ENCODE measurements at places on chromosomes 13 and 19.
A peak's percentile ranks its signal among the peaks of the same experiment; 100 is the strongest.

GRCh38 chr19:1356508-1356865, 27.2 kb upstream of the NDUFS7 start:
- DNase-seq = no peak

DNA sequence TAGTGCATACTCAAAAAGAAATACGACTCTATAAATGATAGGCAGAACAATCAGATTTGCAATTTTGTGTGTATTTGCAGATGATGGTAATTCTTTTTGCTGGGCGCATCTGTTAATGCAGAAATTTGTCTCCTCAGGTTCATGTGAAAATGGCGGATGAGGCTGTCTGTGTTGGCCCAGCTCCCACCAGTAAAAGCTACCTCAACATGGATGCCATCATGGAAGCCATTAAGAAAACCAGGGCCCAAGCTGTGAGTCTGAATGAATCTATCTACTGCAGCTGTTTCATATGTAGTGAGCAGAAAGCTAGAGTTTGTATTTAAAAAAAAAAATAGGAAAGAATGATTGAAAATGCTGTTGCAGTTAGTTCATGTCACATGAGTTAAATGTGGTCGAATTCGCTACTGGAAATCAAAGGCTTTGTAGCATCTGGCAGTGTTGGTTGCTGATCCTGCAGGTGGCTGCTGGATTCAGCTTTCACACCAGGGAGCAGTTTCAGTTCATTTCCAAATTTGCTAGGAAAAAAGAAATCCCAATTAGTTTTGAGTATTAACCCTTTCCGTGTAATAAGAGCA, 66.0 kb downstream of the PCCA start:
- no peak for DNase-seq

DNA sequence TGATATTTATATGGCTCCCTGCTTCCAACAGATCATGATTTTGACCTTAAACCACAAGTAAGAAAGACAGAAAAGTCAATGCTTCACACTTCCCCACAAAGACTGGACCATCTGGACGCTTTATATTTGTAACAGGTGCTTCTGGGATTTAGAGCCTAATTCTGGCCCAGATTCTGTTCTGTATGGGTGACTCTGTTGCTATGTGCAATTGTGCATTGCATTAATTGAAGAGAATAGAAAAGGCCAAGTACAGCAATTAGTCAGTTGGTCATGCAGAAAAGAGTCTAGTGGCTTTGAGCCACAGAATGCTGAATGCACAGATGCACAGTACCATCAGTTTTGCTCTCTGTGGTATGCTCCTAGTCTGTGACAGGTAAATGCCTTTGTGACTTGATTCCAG, 657.4 kb upstream of the ATXN8OS start:
- no peak for DNase-seq

- DNase-seq = no peak
Observed at GRCh38 chr19:48344892-48345291, 18.8 kb downstream of the TMEM143 start.

- peak; percentile 62 for DNase-seq
Observed at GRCh38 chr19:34041925-34042521, 130.3 kb upstream of the LSM14A start.

GRCh38 chr13:102781591-102781990, 8.0 kb upstream of the TEX30 start:
- no peak for DNase-seq

DNA sequence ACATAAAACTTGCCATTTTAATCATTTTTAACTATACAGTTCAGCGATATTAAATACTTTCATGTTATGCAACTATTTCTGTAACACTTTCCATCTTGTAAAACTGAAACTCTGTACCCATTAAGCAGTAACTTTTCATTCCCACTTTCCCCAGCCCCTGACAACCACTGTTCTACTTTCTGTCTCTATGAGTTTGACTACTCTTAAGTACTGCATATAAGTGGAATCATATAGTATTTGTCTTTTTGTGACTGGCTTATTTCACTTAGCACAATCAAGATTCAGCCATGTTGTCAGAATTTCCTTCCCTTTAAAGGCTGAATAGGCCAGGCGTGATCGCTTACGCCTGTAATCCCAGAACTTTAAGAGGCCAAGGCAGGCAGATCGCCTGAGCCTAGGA, 56.2 kb downstream of the ARHGAP35 start:
- DNase-seq = no peak

- DNase-seq = no peak
Observed at GRCh38 chr13:94312511-94313216, 166.8 kb downstream of the DCT start.

- no peak for DNase-seq
Observed at GRCh38 chr13:21033856-21034602, 27.4 kb downstream of the LATS2 start.

DNA sequence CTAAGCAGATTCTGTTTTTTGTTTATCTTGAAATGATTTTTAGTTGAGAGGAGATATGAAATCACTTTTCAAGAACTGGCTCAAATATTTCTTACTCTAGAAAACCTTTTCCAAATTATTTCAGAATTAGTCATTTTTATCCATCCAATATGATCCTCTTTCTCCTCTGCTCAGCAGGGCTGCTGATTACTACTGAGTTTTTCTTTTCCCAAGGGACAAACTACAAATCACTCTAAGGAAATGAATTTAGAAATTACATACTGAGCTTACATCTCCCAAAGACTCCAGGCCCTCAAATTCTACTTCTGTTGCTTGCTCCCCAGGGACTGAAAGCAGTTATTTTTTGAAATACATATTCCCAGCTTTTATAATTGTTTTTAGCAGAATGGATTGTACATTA, 87.4 kb upstream of the UFM1 start:
- DNase-seq = no peak

DNA sequence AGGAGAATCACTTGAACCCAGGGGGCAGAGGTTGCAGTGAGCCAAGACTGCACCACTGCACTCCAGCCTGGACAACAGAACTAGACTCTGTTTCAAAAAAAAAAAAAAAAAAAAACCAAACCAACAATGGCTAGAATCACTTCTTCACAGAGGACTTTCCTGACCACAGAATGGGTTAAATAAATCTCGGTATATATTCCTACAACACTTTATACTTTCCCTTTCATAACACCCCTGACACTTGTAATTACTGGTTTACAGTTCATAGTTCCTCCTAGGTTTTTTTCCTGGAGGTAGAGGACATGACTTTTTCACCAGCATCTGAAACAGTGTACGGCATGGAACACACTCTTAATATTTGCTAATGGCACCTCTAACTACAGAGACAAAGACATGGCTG, 31.4 kb downstream of the ZDHHC20 start:
- peak; percentile 35 for DNase-seq

DNA sequence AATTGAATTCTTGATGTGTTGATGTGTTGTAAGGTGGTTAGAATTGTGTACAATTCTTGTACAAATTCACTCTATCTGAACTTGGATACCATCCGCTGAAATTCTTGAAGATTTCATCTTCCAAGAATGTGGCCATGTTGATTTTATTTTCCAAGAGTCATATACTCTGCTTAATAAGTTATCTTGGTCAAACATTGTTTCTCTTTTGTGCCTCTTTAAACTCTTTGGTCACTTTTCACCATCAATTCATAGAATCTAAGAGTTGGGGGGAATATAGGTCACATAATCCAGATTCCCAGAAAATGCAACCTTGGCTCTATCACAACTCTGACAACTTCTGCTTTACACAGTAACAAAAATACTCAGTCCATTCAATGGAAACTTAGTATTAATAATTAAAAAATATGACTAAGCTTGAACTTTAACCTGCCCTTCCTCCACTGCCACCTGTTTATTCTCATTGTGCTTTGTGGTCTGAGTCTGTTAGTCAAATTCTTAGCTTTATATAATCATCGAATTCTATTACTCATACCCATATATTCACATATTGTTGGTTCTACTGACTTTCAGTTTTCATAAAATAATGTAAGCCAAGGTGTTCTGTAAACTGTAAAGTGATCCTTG, 373.2 kb downstream of the LMO7 start:
- DNase-seq = no peak

- no peak for DNase-seq
Observed at GRCh38 chr13:52359534-52359933, 46.4 kb downstream of the THSD1 start.

GRCh38 chr13:29763436-29764180, 86.8 kb downstream of the UBL3 start:
- DNase-seq = no peak

DNA sequence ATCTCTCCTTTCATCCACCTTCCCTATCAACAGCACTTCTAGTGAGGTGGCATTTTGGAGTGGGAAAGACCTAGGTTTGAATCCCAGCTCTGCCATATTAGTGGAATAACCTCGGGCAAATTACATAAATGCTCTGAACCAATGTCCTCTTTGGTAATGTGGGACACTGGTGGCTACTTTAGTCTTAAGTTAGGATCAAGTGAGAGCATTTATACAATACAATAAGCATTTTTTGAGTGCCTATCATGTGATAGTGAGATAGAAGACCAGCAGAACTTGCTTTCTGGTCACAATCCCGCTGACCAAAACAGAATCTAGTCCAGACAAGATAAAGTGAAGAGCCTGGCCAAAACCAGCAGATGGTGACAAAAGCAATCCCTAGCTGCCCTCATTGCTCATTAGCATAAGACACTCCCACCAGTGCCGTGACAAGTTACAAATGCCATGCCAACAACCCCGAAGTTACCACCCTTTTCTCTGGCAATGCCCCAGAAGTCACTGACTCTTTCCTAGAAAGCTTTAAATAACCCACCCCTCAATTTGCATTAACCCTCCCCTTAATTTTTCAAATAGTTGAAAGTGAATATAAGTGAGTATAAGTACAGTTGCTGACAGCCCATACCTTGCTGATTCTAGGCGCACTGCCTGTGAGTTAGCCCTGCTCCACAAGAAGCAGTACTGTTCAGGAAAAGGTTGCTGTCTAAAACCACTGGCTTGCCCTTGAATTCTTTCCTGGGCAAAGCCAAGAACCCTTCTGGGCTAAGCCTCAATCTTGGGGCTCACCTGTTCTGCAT, 28.9 kb upstream of the KPNA3 start:
- DNase-seq = no peak

- peak; percentile 56 for DNase-seq
Observed at GRCh38 chr19:6718741-6719539, 1.5 kb downstream of the C3 start.

DNA sequence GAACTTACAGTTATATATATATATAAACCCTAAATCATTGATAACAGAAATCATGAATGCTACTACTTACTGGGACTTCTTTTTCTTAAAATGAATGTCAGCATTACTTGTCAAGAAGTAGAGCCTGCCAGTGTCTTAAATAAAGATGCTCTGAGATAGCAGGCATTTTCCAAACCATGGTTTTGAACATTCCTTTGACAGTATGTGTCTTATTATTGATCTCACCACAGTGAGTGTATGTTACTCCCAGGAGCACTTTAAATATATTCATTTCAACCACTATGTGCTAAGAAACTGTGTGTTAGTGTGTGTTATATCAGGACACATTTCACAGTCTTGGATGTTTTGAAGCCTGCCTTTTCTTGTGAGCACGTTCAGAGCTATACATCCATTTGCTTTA, 28.2 kb downstream of the TNFRSF19 start:
- DNase-seq = no peak

DNA sequence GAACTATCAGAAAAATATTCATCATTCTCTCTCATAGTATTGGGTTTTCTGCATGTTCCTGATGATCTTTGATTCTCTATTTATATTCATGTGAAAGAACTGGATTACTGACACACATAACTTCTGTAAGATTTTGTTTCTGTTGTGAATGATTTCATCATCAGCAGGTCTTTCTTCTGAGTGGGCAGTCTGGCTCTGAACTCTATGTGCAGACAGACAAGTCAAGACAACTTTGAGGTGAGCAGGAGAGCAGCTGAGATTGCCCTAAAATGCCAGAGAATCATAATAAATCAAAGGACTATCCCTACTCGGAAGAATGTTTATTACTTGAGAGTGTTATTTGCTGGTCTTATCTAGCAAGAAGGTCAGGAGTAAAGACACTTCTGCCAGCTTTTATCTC, 652.1 kb upstream of the GPC6 start:
- no peak for DNase-seq

GRCh38 chr13:40651866-40652587, 14.4 kb downstream of the FOXO1 start:
- DNase-seq = no peak
